Psoas muscle (tissue), 8 donors: ENCODE measurements at places on chromosomes 2 and 18. TPM values are rescaled to one million over a fixed set of nuclear protein-coding genes. Genes with fewer than 3 reads are reported as not detected.

Gene PSTPIP2
- 3.5 TPM for total RNA-seq

Gene IL1F10
- total RNA-seq: not detected

Gene NEB
- total RNA-seq: 4,041 TPM

Gene ERFE
- 1.8 TPM for total RNA-seq

Gene VAMP5
- total RNA-seq: 88.3 TPM

Gene SCYGR4
- total RNA-seq: not detected

DNA sequence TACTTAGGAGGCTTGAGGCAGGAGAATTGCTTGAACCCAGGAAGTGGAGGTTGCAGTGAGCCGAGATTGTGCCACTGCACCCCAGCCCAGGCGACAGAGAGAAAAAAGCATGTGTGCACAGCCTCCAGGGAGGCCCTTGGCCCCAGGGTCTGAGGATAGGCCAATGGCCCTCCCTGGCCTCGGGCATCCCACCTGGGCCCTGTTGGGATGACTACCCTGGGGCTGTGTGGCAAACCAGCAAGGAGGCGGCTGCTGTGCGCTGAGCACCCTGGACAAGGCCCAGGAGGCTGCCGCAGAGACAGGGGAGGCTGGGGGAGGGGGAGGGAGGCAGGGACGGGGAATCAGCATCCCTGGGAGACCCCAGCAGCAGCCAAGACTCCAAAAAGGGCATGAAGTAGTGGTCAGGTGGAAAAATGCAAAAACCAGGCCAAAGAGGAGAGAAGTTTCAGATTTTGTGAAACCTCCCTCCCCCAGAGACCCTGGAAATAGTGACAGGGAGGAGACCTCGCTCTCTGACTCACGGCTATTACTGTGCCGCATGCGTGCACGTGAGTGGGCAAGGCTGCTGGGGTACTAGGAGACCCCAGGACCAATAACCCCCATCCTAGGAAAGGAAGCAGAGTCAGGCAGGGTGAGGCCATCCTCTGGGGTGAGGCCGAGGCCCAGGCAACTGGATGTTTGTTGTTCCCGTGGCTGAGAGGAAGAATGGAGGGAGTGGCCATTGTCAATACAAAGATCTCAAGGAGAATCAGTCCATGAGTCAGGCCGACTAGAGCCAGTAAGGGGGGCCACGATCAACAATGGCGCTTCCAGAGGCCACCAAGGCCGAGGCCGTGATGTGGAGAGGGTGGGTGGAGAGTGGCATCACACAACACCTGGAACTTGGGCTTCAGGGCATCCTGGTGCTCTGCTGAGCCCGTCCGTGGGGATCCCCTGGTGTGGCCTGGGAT, 16.0 kb upstream of the B3GNT7 start:
- DNase-seq: no peak

- DNase-seq: no peak
Observed at GRCh38 chr2:30692829-30693275, 114.4 kb downstream of the CAPN13 start.

DNA sequence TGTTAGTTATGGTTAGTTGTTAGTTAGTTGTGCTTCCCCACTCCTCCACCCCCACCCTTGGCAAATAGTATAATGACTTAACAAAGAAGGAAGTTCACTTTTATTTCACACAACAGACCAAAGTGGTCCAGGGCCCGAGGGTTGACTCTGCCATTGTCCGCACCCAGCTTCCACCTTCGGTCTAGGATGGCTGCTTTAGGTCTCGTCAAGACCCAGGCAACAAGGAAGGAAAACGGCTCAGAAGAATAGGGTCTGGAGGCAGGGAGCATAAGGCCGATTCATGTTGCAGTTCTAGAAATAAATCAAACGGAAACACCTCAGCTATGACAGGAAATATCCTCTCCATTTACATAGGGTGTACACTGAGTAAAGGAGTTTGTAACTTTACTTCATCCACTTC, 206.0 kb upstream of the CXCR4 start:
- no peak for DNase-seq

GRCh38 chr18:75863696-75864095, 436.2 kb upstream of the SMIM21 start:
- no peak for DNase-seq

DNA sequence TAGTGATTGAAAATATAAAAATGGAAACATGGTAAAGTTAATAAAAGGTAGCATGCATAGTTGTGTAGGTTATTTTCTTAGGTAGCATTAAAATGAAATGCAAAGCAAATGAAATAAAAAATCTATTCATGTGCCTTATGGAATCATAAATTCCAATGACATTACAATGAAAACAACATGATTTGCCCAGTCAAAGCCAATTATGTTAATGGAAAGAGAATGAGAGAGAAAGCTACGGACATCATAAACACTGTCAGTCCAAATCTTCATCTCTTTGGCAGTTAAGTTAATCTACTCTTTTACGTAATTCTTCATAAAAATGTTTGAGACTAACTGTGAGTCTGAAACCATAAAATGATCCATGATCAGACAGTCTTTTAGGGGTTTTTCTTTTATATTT, 636.7 kb upstream of the SYT4 start:
- DNase-seq: no peak

- DNase-seq: no peak
Observed at GRCh38 chr2:41940745-41941063, 107.1 kb upstream of the PKDCC start.

DNA sequence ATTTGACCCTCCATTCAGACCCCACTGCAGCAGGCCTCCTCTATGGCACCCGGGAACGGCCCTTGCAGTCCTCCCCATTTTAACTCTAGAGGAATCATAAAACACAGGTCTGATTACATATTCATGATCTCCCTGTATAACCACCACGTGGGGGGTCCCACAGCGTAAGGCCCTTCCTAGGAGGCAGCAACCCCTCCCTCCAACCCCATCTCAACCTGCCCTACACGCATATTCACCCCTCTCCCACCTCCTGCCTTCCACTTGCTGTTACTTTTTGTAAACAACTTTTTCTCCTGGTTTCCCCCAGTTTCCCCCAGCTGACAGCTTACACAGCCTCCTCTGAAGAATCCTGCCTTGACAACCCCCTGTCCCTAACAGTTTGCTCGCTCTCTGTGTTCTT, 85.1 kb upstream of the FOXI3 start:
- DNase-seq: no peak
